Activated naive CD8-positive, alpha-beta T cell treated with anti-CD3 and anti-CD28 coated beads, Interleukin-2, amount 10 ng/mL, durations not matched to agents 7 days and 5 days (primary cell): ENCODE measurements at places on chromosomes 13 and 19.

GRCh38 chr13:30755678-30756077 lies 20.3 kb downstream of the ALOX5AP start:
- DNase-seq, result no peak

DNA sequence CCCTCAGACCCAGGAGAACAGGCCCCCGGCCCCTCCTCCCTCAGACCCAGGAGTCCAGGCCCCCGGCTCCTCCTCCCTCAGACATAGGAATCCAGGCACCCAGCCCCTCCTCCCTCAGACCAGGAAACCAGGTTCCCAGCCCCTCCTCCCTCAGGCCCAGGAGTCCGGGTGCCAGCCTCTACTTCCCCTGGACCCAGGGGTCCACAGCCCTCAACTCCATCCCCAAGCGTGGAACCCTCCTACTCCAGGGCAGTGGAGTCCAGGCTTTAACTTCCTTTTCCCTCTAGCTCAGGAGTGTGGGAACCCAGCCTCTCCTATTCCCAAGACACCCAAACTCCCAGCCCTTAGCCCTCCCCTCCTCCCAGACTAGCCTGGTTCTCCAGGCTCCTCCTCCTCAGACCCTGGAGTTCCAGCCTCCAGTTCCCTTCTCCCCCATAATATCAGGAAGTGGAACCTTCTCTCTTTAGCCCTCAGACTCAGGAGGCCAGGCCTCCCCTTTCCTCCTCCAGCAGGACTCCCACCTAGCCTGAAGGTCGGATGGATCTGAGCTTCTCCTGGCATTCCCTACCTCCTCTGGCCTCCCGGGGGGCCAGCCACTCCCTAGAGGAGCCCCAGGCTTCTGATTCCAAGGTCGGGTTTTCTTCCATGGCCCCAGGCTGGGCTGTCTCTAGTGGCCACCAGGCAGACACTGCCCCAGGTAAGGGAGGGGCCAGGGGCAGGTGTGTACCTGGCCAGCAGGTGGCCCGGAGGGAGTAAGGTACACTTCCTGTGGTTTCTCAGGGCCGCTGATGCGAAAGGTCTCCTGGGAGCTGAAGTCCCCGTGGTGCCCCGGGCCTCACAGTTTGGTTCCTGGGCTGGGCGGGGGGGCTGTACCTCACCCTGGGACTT lies at the start of gene TMC4:
TSS of gene TMC4 (minus strand) at position 690 of the 888 bp plus-strand sequence. CDS start at position 647, 43 bp downstream.
- no peak for DNase-seq

GRCh38 chr13:99347911-99348451 lies 40.8 kb upstream of the GPR183 start:
- no peak for DNase-seq

GRCh38 chr13:69264362-69265334 lies 843.0 kb upstream of the ATXN8OS start:
- DNase-seq, result no peak

DNA sequence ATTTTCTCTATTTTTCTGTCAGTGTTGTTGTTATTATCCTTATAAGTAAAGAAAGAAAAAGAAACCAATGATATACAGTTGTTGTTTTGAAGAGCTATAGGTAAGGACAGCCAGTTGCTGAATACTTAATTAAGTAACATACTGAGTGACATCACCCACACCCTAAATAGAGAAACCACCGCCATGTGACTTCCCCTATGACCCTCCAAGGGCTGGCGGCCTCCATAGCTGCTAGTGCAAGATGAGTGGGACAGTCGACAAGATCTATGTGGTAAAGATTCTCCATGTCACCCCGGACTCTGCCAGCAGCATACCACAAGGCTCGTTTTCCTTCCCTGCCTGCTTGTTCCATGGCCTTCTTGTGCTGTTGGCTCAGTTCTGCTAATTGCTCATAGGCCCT lies 221.1 kb downstream of the DNAJC15 start:
- DNase-seq, result no peak

- DNase-seq, result no peak
Observed at GRCh38 chr13:80802946-80803345, 462.0 kb upstream of the SPRY2 start.

GRCh38 chr13:113537909-113538688 lies 46.5 kb upstream of the TFDP1 start:
- DNase-seq, result no peak

- DNase-seq, result no peak
Observed at GRCh38 chr13:80486402-80486801, 145.5 kb upstream of the SPRY2 start.

- no peak for DNase-seq
Observed at GRCh38 chr13:43370842-43371241, 347.5 kb downstream of the DNAJC15 start.

GRCh38 chr13:100454876-100455275 lies 133.7 kb downstream of the GGACT start:
- DNase-seq, result no peak

GRCh38 chr13:41029629-41030028 lies 10.5 kb upstream of the ELF1 start:
- no peak for DNase-seq

DNA sequence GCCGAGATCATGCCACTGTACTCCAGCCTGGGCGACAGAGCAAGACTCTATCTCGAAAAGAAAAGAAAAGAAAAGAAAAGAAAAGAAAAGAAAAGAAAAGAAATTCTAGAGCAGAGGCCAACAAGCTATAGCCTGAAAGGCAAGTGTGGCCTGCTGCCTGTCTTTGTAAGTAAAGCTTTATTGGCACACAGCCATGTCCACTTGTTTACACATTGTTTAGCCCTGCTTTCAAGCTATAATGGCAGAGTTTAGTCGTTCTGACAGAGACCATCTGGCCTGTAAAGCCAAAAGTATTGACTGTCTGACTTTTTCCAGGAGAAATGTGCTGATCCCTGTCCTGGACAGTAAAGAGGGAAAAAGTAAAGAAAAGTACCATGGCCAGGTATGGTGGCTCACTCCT lies 18.3 kb downstream of the NWD1 start:
- DNase-seq, result no peak

GRCh38 chr13:49353908-49354307 lies 90.0 kb downstream of the CAB39L start:
- no peak for DNase-seq

- no peak for DNase-seq
Observed at GRCh38 chr19:31152906-31153305, 196.3 kb downstream of the TSHZ3 start.

DNA sequence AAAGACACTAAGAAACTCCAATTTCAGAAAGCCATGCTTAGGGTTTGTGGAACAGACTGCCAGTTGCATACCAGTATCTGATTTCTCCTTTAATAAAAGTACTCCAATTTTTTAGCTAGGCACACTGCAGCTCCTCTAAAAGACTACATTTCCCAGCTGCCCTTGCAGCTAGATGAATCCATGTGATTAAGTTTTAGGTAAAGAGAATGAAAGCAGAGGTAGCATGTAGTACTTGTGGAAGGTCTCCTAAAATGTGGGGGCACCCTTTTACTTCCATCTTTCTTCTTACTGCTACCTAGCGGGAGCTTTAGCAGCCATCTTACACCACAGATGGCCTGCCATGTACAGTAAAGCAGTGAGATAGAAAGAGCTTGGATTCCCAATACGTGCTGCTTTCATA lies 33.0 kb upstream of the TSC22D1 start:
- no peak for DNase-seq

- peak; percentile 98 for DNase-seq
Observed at GRCh38 chr19:53467485-53468262, at the start of gene ZNF813. TSS of gene ZNF813 (plus strand) at chr19:53467733. CDS start at chr19:53483823, 16,090 bp downstream.

DNA sequence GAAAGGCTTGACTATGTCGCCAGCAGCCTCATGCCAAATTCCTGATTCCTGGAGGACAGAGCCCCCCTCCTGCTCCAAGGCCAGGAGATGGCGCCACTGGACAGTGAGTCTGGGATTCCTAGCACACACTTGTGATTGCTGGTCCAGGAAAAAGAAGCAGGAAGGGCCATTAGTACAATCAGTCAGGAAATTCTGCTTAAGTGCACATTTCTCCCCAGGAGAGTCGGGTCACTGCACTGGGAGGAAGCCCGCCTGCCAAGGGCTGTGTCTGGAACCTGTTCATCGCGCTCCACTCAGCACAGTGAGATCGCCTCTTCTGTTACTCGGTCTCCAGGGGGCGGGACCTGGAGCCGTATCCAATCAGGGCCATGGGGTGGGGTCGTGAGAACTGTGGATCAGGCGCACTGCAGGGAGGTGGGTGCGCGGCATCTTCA lies 65.1 kb downstream of the ZNF823 start:
- DNase-seq, result no peak

- DNase-seq, result no peak
Observed at GRCh38 chr19:19059837-19060611, 3.8 kb upstream of the SLC25A42 start.

DNA sequence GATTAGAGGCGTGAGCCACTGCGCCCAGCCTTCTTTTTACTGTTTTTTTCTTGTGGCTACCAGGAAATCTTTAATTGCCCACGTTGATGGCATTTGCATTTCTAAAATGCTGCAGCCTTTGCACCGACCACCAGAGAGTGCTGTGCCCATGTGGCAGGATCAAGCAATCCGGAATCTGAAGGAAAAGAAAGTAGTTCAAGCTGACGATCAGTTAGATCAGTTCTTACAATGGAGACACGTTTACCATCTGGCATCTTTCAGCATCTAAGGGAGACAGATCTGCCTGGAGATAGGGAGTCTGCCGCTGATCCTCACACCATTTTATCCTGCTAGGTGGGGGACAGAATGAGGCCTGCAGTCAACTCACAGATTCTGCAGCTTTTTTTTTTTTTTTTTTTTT lies 19.9 kb downstream of the TINCR start:
- DNase-seq, result no peak

DNA sequence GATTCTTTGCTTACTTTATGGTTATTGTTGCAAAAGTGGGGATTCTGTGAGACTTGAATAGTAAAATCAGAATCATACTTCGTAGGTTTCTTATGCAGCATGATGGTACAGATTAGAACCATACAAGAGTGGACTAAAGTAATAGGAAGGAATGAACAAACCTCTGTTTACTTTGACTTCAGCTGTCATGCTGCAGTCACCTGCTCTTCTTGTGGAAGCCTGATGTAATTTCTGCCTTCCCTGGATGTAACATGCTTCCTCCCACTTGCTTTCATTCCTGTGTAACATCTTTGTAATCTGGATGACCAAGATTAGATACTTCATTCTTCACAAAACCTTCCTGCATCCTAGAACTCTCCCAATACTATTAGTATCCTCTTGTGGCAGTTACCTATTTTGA lies 235.0 kb downstream of the PCCA start:
- DNase-seq, result no peak

DNA sequence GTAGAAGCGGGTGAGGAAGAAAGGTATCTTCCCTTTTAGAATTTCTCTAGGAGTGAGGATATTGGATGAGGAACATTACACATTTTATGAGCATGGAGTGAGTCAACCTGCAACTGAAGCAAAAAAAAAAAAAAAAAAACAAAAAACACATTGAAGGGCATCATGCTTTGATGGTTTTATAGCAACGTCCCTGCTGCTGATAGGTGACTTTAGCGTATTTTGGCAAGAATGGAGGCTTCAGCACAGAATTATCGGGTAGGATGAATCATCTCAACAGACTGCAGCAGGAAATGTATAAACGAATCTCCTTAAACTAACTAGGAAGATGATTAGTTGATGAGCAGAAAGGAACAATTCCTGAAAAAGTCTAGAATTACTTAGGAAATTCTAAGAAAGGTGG lies 1359.6 kb upstream of the ATXN8OS start:
- no peak for DNase-seq

DNA sequence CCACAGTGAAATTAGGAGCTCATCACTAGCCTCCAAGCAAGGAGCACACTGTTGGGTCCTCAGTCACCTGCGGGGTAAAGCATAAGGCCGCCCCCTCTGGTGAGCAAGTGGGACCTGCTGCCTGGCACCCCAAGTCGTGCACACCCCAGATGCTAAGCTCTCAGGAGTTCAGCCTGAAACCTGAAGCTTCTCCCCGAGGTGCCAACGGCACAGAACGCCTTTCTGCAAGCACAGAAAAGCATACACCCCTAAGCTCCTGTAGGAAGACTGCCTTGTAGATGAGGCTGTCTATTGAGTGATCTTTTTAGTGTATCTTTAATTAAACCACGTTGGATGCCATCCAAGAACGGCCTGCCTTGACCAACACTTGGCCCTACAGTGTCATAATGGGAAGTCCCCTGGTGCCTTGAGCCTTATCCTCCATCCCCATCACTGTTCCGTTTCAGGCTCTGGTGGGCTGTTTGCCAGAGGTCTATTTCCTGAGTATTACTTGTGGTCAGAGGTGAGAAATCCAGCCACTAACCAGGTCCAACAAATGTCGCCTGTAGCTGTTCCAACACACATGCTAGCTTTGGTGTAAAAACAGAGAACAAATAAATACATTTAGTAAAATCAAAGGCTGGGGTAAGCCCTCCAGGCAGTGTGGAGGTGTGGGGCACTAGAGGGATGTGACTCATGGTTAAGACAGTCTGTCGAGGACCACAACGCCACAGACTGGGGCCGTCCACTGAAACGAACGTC lies 44.8 kb downstream of the C13orf42 start:
- no peak for DNase-seq

DNA sequence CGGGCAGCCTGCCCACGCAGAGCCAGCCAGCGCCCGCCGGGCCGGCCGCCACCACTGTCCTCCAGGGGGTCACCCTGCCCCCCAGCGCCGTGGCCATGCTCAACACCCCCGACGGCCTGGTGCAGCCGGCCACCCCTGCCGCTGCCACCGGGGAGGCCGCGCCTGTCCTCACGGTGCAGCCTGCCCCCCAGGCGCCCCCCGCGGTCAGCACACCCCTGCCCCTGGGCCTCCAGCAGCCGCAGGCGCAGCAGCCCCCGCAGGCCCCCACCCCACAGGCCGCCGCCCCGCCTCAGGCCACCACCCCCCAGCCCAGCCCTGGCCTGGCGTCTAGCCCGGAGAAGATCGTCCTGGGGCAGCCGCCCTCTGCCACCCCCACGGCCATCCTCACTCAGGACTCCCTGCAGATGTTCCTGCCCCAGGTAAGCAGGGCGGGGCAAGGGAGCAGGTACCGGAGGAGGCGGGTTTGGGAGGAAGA lies 32.3 kb upstream of the EHD2 start:
- no peak for DNase-seq

DNA sequence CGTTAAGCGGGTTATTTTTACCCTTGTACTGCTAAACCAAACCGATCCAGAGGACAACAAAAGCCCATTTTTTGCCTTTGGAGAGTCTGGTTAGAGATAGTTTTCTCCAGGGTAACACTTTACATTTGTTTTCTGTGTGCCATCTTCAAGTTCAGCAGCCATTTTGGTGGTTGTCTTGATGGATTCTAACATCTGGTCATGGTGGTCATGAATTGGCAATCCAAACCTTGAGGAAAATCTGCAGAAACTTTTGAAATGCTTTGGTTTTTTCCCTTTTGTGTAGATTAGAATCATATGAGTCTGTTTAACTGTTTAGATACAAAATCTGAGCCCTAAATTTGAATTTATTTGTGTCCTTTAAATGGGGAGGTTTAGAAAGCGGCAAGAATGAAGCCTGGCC lies 16.6 kb downstream of the HNRNPM start:
- DNase-seq, result no peak
